ENCODE measurements at places on chromosomes 16 and 17.
A peak's percentile ranks its signal among the peaks of the same experiment; 100 is the strongest.

GRCh38 chr17:79840269-79840988 lies 1.2 kb upstream of the CBX4 start:
- DNase-seq = no peak

DNA sequence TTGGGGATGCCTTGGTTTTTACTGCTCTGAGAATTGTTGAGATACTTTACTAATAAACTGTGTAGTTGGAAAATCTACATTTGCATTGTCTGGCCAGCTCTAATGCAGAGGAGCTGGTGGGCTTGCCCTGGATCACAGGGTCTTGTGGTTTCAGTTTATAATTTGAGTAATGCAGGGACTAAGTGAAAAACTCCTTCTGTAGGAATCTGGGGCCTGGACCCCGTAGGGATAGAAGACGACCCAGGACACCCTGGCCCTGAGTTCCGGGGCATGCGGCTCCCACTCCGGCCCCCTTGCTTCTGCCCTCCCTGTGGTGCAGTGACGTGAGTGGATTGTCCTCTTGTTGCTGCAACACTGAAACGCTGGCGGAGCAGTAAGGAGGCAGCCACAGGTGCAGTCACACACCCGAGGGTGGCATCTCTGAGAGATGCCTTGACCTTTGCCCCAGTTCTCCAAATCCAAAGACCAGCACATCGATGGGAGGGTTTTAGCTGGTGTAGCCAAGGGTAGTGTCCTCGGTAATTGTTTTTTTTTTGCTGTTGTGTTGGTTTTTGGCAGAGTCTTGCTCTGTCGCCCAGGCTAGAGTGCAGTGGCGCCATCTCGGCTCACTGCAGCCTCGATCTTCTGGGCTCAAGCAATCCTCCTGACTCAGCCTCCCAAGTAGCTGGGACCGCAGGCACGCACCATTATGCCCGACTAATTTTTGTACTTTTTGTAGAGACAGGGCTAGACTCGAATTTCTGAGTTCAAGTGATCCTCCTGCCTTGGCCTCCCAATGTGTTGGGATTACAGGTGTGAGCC lies 2.6 kb upstream of the RPL13 start:
- no peak for DNase-seq

- no peak for DNase-seq
These were observed 36.2 kb upstream of the DNAH17 start for GRCh38 chr17:78613416-78613815.

- no peak for DNase-seq
These were observed 45.0 kb downstream of the ZNF652 start for GRCh38 chr17:49316889-49317675.

DNA sequence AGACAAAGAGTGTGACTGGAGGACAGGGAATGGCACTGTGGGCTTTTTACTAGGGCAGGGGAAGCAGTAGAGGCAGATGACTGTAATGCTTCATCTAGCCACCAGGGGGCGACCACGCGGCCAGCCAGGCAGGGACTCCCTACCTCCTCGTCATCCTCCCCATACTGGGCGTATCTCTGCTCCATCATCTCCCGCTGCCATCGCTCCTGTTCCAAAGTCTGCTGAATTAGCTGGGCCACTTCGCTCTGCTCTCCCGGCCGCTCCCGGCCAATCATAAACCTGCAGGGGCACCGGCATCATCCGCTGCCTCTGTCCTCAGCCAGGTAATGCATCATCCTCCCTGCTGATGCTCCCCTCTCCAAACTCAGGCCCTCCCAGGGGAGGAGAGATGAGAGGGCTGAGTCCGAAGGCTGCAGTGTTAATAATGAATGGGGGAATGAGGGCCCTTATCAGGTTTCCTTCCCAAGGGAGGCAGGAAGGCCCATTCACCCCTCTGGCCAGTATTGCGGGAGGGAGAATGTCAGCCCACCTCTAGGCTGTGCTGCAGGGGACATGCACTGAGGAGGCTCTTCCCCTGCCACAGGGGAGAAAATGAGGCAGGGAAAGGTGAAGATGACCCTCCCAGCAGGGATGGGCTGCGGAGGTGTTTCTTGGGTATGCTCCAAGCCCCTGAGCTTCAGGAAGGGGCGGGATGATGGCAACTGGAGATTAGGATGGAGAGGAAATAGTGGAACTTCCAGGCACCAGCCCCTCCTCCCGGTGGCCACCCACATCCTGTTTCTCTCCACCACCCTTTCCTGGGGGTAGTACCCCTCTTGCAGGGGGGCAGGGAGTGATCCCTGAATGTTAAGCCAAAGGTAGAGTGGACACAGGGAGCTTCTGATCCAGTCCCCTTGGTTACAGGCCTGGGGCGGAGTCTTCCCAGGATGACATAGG lies 10.3 kb upstream of the SAMD14 start:
- peak; percentile 99 for DNase-seq

- DNase-seq = no peak
These were observed 2.2 kb downstream of the NUBP1 start for GRCh38 chr16:10745841-10746240.

DNA sequence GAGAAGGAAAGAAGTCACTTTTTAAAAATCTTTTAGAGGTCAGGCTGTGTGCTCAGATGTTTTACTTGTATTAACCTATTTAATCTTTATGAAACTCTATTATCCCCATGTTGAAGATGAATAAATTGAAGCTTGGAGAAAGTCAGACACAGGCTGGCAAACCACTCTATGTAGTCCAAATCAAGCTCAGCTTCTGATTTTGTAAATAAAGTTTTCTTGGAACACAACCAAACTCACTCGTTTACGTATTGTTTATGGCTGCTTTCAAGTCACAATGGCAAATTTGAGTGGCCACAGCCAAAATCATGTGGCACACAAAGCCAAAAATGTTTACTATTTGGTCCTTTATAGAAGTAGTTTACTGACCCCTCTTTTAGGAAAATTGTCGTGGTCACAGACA lies 596.0 kb upstream of the CDH11 start:
- no peak for DNase-seq

GRCh38 chr17:9424071-9424640 lies 151.5 kb downstream of the STX8 start:
- DNase-seq = no peak

All from 8988T (cell line).